ENCODE measurements at places on chromosomes 7 and 10. TPM values are rescaled to one million over a fixed set of nuclear protein-coding genes. Genes with fewer than 3 reads are reported as not detected.

DNA sequence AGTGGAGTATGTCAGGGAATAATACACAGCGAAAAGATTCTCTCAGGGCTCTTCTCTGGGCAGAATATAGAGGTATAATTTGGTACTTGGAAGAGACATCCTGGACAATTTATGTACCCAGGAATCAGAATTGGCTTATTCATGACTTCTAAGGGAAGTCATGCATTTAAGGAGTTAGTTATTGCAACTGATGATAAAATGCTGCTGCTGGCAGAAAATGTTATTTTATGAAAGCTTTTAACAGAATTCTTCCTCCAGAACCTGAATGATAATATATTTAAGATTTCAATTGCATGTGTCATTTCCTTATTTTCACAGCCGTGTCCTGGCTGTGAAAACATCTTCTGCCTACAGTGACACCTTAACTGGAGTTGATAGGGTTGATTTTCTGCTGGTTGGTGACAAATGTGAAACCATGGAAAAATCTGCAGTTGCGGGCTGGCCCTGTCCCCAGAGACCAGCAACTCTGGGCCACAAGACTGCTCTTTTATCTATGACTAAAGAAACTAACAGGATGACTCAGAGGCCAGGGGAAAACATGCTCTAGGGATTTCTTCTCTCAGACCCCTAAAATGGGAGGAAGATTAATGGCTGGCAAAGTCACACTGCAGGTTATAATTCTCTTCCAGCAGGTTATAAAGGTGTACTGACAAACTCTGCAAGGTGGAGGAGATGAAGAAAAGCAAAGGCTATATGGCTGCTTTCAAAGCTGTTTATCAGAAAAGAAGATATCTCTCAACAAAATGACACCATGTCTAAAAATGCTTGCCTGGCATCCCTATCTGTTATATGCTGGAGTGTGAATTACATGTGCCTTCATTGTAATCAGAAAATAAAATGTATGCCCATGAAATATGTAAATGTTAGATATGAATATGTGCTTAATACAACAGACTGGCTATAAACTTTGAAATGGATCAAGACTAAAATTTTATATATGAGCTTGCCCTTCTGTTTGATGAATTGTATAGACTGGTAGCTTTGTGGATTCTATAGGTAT is 12.1 kb upstream of the TRUB1 start:
- H3K36me3 ChIP-seq = no peaks in the 10 kb centered on the region
- DNase-seq = no peak
- H3K27me3 ChIP-seq = no peaks in the 10 kb centered on the region
- no peaks in the 10 kb centered on the region for H3K4me1 ChIP-seq
- H3K4me3 ChIP-seq = no peak overlapping the region

- no peak for DNase-seq
- no peak overlapping the region for H3K27ac ChIP-seq
- H3K27me3 ChIP-seq = no peaks in the 10 kb centered on the region
- no peaks in the 10 kb centered on the region for H3K36me3 ChIP-seq
- no peaks in the 10 kb centered on the region for H3K4me1 ChIP-seq
Observed at GRCh38 chr7:85596827-85597226, 410.0 kb upstream of the SEMA3D start.

PDE1C gene
- total RNA-seq = 2.0 TPM

KCNMA1 gene
- 35.6 TPM for total RNA-seq

GRCh38 chr7:8035647-8036518 is 67.3 kb downstream of the GLCCI1 start:
- no peak overlapping the region for H3K27ac ChIP-seq
- H3K27me3 ChIP-seq = no peaks in the 10 kb centered on the region
- H3K4me3 ChIP-seq = no peak overlapping the region

GRCh38 chr7:46960970-46961369 is 620.9 kb downstream of the TNS3 start:
- no peaks in the 10 kb centered on the region for H3K4me1 ChIP-seq
- no peak overlapping the region for H3K27ac ChIP-seq
- H3K4me3 ChIP-seq = no peak overlapping the region

DNA sequence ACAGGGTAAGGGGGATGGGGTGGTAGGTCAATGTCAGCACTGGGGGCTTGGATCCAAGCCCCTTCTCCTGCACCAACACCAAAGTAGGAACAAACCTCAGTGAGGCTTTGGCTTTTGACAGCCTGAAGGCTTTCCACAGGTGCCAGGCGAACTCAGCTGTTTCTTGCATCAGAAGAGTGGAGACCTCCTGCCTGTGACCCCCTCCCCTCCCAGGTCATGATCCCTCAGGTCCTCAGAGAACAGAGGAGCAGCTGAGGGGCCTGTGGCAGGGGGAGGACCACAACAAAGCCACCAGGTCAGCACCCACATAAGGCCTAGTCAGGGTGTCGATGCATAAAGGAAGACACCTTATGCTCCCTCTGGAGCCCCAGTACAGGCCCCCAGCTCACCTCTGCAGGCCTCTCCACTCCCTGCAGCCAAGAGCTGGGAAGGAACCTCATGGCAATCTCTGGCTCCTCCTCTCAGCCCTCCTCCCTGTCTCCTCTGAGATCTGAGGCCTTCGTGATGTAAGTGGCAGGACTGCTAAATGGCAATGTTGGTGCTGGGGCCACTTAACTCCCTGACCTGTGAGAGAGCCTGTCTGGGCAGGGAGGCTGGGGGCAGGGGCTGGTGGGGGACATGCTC is 19.1 kb upstream of the PRRT4 start:
- DNase-seq = no peak
- no peaks in the 10 kb centered on the region for H3K4me1 ChIP-seq
- H3K27ac ChIP-seq = no peak overlapping the region
- no peaks in the 10 kb centered on the region for H3K36me3 ChIP-seq
- no peaks in the 10 kb centered on the region for H3K27me3 ChIP-seq
